A549 treated with CpdA at 1 μM for 4 hours (cell line): ENCODE measurements at places on chromosomes 4 and X. TPM values are rescaled to one million over a fixed set of nuclear protein-coding genes. Genes with fewer than 3 reads are reported as not detected.

YIPF7 gene
- total RNA-seq, result not detected in 5 replicates

CLGN gene
- 5.0 to 7.0 TPM (median 5.2 TPM) in 5 replicates for total RNA-seq

GPR34 gene
- total RNA-seq, result 0.06 to 0.14 TPM (median 0.07 TPM) in 3 of 5 replicates, not detected in the others

TMEM192 gene
- 7.0 to 9.6 TPM (median 8.0 TPM) in 5 replicates for total RNA-seq

CLTRN gene
- total RNA-seq, result 0.70 to 1.5 TPM (median 0.77 TPM) in 5 replicates

FDCSP gene
- total RNA-seq, result not detected in 5 replicates

CPEB2 gene
- 11.9 to 14.1 TPM (median 12.9 TPM) in 5 replicates for total RNA-seq

GAB3 gene
- total RNA-seq, result 0.27 to 0.45 TPM (median 0.41 TPM) in 5 replicates

CD40LG gene
- total RNA-seq, result not detected in 5 replicates

FAT4 gene
- 1.1 to 2.7 TPM (median 1.1 TPM) in 5 replicates for total RNA-seq

TMEM156 gene
- 19.3 to 27.3 TPM (median 23.0 TPM) in 5 replicates for total RNA-seq

ZCCHC18 gene
- 0.13 to 0.31 TPM (median 0.21 TPM) in 4 of 5 replicates, not detected in the other for total RNA-seq

SASH3 gene
- not detected in 5 replicates for total RNA-seq

GPRASP1 gene
- total RNA-seq, result 0.29 to 0.47 TPM (median 0.37 TPM) in 5 replicates

VCX gene
- total RNA-seq, result 0.22 TPM in 1 of 5 replicates, not detected in the others

TMPRSS11B gene
- total RNA-seq, result not detected in 5 replicates

ASB12 gene
- 0.03 TPM in 1 of 5 replicates, not detected in the others for total RNA-seq

AFM gene
- total RNA-seq, result not detected in 5 replicates

ZNF157 gene
- total RNA-seq, result 0.05 TPM in 1 of 5 replicates, not detected in the others

BTC gene
- total RNA-seq, result 1.2 to 1.6 TPM (median 1.4 TPM) in 5 replicates

PCDH7 gene
- 0.05 to 0.47 TPM (median 0.07 TPM) in 5 replicates for total RNA-seq

KLKB1 gene
- 0.19 TPM in 1 of 5 replicates, not detected in the others for total RNA-seq

HAND2 gene
- total RNA-seq, result 0.14 to 0.66 TPM (median 0.36 TPM) in 5 replicates

SMIM10L2A gene
- 0.10 to 0.30 TPM (median 0.17 TPM) in 5 replicates for total RNA-seq
